ENCODE measurements at places on chromosomes 1 and 21.

GRCh38 chr21:38202811-38203210, 54.0 kb upstream of the KCNJ15 start:
- no peak for ATAC-seq

DNA sequence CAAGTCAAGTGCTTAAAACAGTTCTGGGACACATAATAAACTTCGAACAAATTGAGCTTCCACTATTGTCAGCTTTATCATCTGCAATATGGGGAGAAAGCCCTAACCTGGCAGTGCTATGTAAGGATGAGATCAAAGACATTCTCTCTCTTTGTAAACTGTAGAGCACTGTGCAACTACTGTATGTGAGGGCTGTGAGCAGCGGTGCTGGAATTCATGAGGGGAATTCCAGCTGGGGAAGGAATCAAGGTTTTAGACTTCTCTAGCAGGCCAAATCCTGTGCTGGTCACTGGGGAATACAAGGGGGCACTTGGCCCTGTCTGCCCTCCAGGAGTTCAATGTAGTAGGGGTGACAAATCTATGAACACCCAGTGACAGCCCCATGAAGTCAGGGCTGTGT, 9.3 kb downstream of the FAM151A start:
- ATAC-seq: no peak

DNA sequence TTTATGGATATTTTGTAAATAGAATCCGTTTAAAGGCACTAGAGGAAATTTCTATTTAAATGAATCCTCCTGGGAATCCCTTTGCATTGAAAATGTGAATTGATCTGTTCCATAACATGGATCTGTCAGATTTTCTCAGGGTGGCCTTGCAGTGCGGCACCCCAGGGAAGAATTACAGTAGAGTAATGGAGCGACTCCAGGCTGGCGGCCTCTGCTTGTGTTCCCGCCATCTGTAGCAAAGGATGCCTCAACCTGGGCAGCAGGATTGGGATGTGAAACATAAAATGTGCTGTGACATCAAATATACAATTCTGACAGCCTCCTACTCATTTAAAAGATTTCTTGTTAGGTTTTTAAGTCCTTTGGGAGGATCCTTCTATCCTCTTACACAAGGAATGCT, 115.9 kb downstream of the RHOU start:
- no peak for ATAC-seq

- ATAC-seq: no peak
Measured at GRCh38 chr1:91793877-91794276, 92.1 kb downstream of the TGFBR3 start.

DNA sequence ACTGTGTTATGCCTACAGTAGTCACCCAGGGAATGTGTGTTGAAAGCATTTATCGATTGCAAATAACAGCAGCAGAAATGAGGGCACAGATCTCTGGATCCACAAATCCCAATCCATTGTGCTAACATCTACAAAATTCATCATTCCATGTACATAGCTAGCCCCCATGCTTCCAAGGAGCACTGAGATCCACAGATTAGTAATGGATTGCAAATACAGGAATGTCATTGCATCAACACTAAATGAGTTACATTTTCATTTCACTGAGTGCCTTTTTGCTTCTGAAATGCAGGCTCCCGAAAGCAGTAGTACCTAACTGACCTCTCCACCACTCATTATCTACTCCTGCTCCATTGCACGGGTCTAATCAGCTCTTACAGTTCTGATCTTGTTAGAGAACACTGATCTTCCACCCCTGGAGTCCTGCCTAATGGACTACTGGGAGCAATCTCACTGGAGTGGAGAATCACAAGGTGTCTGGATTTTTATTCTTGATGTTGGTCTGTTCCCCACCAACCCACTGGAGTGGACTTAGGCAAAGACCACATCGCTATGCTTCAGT, 30.5 kb downstream of the ASTN1 start:
- ATAC-seq: no peak

- peak; percentile 91 for ATAC-seq
Measured at GRCh38 chr21:41948078-41948895, 5.5 kb downstream of the C2CD2 start.

GRCh38 chr1:171909711-171910110, 68.4 kb downstream of the DNM3 start:
- no peak for ATAC-seq

GRCh38 chr1:156429313-156430060, 60.5 kb downstream of the RHBG start:
- no peak for ATAC-seq

GRCh38 chr1:203935321-203935720, 73.9 kb downstream of the SNRPE start:
- ATAC-seq: no peak

GRCh38 chr1:183648042-183648441, 5.1 kb downstream of the APOBEC4 start:
- ATAC-seq: no peak

- no peak for ATAC-seq
Measured at GRCh38 chr1:45862008-45862407, 58.6 kb downstream of the MAST2 start.

DNA sequence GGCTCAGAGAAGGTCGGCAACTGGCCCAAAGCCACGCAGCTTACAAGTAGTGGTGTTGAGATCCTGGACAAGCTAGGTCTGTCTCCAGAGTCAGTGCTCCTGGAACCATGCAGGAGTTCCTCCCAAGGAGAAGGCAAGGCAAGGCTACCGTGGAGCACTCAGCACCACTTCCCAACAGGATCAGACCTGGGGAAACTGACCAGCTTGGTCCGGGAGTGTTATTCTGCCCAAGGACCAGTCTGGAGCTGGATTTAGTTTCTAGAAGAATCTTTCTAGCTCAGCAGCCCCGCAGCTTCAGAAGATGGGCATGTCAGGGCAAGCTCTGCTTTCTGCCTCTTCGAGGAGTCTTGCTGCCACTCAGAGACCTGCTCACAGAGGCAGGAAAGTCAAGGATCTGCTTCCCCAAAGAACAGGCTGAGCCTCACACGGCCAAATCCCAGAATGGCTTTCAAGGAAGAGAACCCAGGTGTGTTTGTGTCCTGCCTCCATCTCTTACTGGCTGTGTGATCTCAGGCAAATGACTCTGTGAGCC, 302.8 kb downstream of the MATN1 start:
- no peak for ATAC-seq

GRCh38 chr1:3384407-3384806, 70.1 kb upstream of the ARHGEF16 start:
- ATAC-seq: no peak

GRCh38 chr1:228884615-228885566, 149.6 kb downstream of the RHOU start:
- ATAC-seq: peak; percentile 43

DNA sequence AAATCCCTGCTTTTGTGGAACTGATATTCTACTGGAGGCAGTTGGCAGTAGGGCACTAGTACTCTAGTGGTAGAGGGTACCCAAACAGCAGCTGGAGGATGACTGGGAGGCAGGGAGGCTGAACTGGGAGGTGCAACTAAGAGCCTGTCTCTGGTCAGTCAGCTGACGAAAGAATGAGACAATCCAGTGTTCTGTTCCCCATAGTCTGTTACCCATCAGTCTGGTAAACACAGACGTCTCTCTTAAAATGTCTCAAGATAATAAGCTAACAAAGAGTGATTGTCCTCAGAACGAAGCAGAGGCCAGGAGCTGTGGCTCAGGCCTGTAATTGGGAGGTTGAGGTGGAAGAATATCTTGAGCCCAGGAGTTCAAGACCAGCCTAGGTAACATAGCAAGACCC, 30.4 kb downstream of the TFAP2E start:
- ATAC-seq: no peak

GRCh38 chr21:16773206-16773605, 739.6 kb upstream of the CXADR start:
- peak; percentile 52 for ATAC-seq

DNA sequence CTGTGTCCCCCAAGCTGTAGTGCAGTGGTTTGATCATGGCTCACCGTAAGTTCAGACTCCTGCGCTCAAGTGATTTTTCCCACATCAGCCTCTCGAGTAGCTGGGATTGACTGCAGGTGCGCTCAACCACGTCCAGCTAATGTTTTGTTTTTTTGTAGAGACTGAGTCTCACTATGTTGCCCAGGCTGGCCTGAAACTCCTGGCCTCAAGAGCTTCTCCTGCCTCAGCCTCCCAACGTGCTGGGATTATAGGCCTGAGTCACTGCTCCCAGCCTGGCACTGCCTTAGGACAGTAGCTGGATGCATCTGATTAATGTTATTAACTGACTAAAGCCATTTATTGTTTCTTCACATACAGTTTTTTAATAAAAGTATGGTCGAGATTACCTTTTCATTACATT, 40.2 kb downstream of the RNF11 start:
- ATAC-seq: no peak

DNA sequence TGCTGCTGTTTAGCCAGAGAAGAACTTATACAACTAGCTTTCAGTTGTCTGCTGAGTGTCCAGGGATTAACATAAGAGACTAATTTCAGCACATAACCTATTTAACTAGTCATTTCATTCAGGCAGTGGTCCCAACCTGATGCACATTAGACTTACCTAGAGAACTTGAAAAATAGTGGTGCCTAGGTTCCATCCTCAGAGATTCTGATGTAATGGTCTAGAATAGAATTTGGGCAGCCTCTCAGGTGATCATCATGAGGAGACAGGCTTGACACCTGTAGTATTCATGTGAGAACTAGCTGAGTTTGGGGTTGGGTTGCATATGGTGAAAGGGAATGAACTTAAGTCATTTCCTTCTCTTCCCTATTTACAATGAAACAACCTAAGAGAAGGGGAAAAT, 24.8 kb downstream of the CNST start:
- no peak for ATAC-seq

DNA sequence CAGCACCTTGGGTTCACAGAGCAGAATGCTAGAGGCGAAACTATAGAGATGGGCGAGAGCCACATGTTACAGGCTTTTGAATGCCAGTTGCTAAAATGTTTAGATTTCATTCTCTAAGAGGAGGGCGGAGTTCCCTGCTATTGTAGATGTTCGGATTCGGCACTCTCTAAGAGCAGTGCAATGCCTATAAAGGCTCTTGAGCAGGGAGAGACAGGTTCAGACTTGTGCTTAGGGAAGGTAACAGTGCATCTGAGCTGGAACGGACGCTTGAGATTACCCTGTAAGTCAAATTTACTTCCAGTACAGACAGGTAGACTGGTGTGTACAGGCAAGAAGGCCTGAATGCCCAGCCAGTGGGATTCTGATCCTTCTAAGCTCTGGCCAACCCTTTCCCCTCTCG, 15.3 kb downstream of the LURAP1 start:
- no peak for ATAC-seq

DNA sequence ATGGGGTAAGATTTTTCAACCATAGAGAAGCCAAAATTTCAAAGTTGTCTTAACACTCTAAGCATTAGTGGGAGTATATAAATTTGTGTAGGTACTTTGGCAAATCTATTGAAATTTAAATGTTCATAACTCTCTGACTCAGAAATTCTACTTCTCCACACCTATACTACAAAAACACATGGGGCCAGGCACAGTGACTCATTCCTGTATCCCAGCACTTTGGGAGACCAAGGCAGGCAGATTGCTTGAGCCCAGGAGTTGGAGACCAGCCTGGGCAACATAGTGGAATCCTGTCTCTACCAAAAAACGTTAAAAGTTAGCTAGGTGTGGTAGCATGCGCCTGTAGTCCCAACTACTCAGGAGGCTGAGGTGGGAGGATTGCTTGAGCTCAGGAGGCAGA, 41.3 kb upstream of the RAVER2 start:
- no peak for ATAC-seq

GRCh38 chr1:230047114-230047865, 19.7 kb upstream of the GALNT2 start:
- ATAC-seq: no peak

DNA sequence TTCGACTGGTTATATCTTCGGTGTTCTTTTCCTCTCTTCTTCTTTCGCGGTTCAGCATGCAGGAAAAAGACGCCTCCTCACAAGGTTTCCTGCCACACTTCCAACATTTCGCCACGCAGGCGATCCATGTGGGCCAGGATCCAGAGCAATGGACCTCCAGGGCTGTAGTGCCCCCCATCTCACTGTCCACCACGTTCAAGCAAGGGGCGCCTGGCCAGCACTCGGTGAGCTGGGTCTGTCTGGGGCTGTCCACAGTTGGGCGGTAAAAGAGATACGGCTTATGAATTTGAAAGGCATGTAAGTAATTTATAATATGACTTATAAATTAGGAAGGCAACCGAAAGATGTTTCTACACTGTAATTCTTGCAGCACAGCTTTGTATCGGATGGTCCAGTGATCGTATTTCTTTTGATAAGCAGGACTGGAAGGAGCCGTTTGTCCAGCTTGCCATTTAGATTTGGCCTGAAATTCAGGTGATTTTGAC, 334 bp downstream of the CTH start:
- ATAC-seq: peak; percentile 58

- ATAC-seq: no peak
Measured at GRCh38 chr1:113370868-113371267, 19.4 kb upstream of the MAGI3 start.

DNA sequence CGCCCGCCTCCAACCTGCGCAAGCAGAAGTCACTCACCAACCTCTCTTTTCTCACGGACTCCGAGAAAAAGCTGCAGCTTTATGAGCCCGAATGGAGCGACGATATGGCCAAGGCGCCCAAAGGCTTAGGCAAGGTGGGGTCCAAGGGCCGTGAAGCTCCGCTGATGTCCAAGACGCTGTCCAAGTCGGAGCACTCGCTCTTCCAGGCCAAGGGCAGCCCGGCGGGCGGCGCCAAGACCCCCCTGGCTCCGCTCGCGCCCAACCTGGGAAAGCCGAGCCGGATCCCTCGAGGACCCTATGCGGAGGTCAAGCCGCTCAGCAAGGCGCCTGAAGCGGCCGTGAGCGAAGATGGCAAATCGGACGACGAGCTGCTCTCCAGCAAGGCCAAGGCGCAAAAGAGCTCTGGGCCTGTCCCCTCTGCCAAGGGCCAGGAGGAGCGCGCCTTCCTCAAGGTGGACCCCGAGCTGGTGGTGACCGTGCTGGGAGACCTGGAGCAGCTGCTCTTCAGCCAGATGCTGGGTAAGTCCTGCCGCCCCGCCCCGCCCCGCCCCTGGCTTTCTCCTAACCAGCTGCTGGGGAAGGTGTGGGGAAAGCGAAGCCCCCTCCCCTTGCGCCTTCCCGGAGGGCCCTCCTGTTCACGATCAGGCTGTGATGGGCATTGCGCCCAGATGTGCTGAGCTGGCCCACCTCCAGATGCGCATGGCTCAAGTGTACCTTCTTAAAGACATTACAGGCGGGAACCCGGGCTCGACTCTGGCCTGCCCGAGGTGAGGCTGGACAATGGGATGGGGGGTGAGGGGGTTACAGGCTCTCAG, 110.2 kb downstream of the NAV1 start:
- peak; percentile 3 for ATAC-seq

DNA sequence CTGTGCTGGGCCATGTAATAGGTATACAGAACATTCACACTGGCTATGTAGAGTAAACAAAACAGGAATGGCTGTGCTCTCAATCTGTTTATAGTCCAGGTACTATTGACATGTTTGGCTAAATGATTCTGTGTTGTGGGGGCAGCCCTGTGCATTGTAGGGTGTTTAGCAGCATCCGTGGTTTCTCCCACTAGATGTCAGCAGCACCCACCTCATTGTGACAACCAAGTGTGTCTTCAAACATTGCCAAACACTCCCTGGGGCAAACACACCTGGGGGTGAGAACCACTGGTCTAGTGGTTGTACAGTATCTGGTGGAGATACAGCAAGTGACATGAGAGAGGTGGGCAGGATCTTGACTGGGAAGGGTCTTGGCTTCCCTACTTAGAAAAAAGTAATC, 80.4 kb upstream of the SPATA6 start:
- peak; percentile 62 for ATAC-seq

- ATAC-seq: no peak
Measured at GRCh38 chr1:231533240-231533639, 4.8 kb downstream of the TSNAX start.

GRCh38 chr1:25704267-25704691, 87.7 kb downstream of the MAN1C1 start:
- no peak for ATAC-seq

GRCh38 chr1:201110616-201111015, 1.6 kb downstream of the CACNA1S start:
- no peak for ATAC-seq
